Stimulated activated naive CD4-positive, alpha-beta T cell (primary cell): ENCODE measurements at places on chromosomes 13 and 19.
A peak's percentile ranks its signal among the peaks of the same experiment; 100 is the strongest.

GRCh38 chr13:101623470-101624209 is 171.2 kb downstream of the ITGBL1 start:
- no peak for DNase-seq

GRCh38 chr19:16561382-16561781 is 10.8 kb downstream of the SLC35E1 start:
- no peak for DNase-seq

- DNase-seq = no peak
These were observed 789.8 kb upstream of the SLITRK5 start for GRCh38 chr13:86881390-86881789.

- peak; percentile 1 for DNase-seq
These were observed 4.8 kb downstream of the ABCC4 start for GRCh38 chr13:95296326-95296925.

DNA sequence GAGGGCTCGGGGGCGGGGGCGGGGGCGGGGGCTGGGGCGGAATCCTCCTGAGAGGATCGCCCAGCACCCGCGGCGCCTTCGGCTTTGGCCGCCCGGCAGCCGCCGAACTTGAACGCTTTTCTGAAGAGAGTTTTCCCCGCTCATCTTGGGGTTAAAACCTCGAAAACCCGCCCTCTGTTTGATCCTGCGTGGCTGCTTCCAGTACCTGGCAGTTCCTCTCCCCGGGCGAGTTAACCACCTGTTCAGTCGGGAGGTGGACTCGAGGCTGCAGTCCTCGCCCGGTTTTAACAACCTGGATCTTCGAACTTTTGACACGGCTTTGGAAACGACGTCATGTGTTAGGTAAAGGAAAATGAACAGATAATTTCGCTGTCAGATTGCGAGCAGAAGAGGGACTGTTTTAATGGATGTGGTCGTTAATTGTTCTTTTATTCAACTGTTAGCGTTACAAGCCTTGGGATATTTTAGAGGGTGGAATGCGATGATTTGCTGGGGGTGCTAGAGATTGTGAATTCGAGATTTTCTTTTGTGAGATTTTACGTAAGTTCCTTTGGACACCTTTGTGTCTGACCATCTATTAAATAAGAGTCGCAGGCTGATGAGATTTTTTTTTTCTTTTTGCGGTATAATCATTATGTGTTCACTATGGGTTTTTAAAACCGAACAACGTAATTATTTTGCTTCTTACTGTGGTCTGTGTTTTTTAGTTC is 1.0 kb downstream of the FNDC3A start:
- peak; percentile 72 for DNase-seq

GRCh38 chr19:17755977-17756670 is 4.8 kb downstream of the FCHO1 start:
- no peak for DNase-seq

DNA sequence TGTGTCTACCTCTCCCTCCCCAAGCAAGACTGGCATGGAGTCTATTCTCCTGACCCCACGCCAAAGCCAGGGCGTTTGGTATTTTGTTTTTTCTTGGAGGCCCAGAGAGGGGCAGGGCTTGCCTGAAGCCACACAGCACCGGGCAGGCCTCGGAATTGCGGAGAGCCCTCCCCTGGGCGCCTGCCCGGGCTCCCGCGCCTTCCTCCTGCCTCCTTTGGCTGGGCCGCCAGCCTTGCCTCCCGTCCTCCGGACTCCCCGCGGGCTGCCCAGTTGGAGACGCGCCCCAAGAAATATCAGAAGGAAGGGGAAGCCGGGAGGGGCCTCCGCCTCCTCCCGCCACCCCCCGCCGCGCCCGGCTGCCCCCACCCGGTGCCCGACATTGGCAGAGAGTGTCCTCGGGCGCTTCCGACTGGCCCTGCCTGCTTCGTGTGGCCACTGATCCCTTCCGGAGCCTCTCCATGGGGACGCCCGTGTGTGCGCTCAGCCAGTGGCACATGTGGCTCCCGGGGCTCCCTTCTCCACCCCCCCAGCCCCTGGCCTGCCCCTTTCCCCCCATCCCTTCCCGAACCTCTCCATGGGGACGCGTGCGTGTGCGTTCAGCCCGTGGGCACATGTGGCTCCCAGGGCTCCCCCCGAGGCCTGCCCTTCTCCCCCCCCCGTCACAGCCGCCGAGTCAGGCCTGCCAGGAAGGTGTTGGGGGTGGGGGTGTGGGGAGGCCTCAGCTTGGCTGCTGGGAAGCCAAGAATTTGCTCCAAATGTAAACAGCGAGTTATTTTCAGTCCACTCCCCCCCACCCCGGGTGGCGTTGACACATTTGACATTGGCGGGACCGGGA is 37.3 kb downstream of the NFIC start:
- DNase-seq = no peak

- DNase-seq = peak; percentile 44
These were observed 65.1 kb downstream of the KCNRG start for GRCh38 chr13:50080203-50080910.
